ENCODE measurements at places on chromosomes 16 and 17.

DNA sequence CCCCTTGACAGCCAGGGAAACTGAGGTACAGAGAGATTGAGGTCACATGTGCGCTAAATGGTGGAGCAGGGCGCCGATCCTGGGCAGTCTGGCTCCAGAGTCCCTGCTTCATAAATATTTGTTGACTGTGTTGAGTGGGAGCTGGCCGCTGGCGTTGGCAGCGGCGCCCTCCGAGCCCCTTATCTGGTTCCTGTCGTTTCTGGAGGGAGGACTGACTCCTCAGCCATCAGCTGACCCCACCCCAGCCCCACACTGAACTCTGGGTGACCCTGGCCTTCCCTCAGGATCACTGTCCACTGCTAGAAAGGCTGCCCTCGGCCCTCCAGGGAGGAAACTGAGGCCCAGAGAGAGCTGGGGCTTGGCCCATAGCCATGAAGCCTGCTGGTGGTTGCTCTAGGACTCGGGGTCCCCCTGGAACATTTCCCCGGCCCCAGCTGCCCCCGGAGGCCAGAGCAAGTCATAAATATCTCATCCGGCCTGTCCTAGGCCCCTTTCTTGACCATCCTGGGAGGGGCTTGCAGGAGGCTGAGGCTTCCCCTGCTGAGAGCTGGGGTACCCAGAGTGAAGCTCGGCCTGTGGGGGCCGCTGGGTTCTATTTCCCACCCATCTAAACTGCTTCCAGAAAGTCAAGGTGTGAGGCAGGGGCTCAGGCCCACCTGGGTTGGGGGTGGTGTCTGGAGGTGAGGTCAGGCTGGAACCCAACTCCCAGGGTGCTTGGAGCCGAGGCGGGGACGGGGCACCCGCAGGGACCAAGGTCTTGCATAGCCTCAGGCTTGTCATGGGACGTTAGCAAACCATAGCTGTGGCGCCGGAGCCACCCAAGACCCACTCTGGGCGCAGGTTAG lies 51.7 kb upstream of the GSE1 start:
- DNase-seq = no peak

DNA sequence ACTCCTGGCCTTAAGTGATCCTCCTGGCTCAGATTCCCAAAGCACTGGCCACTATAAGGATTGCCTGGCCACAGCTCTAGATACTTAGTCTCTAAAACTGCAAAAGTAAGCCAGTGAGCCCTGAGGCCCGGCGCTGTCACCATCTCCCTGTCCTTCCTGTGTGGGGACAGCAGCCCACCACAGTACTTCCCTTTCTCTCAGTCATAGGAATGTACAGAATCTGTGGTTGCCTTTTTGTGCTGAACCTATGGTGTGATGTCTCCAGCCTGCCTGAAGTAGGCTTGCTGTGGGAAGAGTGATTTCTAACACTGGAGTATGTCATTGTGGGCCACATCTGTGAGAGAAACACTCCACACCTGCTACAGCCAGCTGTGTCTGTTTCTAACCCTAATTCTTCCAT lies 24.7 kb downstream of the NTAN1 start:
- DNase-seq = no peak

DNA sequence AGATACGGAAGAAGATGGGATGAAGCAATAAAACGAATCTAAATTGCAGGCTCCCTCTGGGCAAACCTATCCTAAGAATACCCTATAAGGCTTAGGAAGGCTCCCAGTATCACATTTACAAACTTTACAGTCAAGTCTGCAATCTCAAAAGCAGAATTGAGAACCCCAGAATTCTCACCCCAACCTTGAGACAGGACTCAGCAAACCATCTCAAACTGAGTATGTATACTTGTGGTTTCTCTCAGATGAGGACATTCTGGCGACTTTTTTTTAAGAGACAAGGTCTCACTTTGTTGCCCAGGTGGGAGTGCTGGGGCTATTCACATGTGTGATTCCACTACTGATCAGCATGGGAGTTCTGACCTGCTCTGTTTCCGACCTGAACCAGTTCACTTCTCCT lies 19.3 kb upstream of the ITGA2B start:
- DNase-seq = no peak

DNA sequence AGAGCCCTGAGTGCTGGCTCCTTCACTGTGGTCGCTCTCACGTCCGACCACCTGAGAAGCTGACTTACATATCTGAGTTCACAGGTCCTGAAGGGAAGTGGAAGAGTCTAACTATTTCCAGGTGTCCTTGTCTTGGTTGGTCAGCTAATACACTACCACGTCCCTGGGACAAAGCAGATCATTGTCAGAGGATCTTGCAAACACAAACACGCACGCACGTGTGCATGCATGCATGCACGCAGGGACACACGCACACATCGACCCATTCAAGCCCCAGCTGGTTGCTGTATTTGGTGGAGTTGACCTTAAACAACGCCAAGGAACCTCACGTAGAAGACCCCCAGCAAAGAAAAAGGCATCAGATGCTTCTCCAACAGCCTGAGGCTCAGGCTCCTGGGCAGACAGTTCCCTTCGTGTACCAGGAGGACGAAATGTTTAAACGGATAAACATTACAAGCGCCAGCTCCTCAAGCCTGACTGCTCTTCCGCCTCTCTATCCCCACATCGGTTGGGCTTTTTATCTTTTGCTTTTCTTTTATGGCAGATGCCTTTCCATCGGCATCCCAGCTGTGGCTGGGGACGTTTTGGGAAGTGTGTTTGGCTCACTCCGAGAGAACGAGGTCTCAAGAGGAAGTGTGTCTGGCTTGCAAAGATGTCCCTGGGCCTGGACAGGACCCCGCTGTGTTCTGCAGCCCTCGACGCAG lies 95.8 kb downstream of the TBC1D16 start:
- no peak for DNase-seq

DNA sequence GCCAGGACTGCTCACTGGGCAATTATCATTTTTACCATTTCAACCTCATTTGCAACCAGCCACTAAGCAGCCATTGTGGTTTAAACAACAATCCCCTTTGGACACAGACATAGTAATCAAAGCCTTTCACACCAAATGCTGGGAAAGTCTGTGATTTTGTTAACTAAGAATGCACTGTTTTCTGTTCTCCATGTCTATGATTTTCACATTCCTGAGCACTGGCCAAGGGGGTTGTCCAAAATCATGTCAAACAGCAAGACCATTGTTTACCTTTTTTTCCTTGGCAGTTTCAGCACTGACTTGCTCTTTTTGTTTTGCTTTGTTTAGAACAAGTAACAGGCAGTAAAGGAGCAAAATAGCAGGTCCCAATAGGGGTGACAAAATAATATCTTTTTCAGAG lies 106.3 kb upstream of the SIAH1 start:
- DNase-seq = no peak

- no peak for DNase-seq
Observed at GRCh38 chr17:74325743-74326379, at the start of gene KIF19. KIF19 (plus strand) TSS chr17:74326226; CDS start chr17:74326350, 124 bp downstream.

GRCh38 chr16:10538583-10538982 lies 41.8 kb downstream of the EMP2 start:
- no peak for DNase-seq

GRCh38 chr17:81667754-81668153 lies 1.2 kb downstream of the CCDC137 start:
- no peak for DNase-seq

DNA sequence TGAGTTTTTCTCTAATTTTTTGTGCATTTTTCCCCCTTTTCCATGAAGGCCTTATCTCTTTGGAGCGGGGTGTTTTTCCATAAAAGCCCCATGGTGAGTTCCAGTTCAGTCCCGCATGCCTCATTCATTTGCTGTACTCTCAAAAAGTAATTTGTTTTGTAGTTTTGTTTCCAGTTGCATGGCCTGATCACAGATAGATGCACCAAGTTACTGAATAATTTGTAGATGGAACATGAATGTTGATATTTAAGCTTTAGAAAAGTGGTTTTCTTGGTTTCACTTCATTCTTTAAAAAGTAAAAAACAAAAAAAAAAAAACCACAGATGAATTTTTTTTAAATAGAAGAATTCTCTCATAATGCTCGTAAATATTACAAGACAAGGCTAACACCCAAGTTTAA lies 349.2 kb downstream of the BCAS3 start:
- DNase-seq = no peak

DNA sequence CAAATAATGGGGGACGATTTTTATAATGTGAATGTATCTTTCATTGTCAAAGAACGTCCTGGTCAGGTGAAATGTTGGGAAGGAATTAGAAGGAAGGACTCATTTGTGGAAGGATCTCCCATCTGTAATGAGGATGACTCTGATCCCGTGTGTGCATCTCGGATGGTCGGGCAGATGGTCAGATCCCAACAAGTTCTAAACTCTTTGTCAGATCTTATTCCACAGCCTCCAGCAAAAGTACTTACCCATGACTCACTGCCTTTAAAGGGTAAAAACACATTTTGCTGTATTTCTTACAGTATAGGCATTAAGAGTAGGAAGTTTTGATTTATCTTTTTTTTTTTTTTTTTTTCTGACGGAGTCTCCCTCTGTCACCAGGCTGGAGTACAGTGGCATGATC lies 539 bp upstream of the KRTAP4-8 start:
- DNase-seq = no peak

- DNase-seq = no peak
Observed at GRCh38 chr16:53822936-53823529, 119.1 kb downstream of the FTO start.

- DNase-seq = no peak
Observed at GRCh38 chr17:76993651-76994050, 125.4 kb downstream of the MGAT5B start.

Measured in G401 (cell line).